Stimulated activated CD8-positive, alpha-beta memory T cell treated with anti-CD3 and anti-CD28 coated beads, Interleukin-7, amount 100 ng/mL, for 1 hour (primary cell): ENCODE measurements at places on chromosomes 12 and 14.

DNA sequence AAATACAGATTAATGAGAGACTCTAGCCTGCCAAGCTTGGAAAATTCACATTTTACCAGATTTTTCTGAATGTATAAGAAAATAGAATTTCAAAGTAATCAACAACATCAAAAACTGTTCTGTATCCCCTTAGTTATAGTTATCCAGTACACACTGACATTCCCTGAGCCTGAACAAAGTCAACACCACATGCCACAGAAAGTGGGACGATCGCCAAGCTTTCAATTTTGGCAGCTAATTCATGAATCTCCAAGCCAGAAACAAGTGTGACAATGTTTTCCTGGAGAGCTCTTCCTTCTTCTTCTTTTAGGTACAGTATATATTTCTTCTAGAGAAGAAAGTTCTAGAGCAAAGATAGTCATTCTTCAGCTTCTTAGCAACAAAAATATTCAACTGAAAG lies 290.2 kb downstream of the PRKD1 start:
- no peak for DNase-seq

DNA sequence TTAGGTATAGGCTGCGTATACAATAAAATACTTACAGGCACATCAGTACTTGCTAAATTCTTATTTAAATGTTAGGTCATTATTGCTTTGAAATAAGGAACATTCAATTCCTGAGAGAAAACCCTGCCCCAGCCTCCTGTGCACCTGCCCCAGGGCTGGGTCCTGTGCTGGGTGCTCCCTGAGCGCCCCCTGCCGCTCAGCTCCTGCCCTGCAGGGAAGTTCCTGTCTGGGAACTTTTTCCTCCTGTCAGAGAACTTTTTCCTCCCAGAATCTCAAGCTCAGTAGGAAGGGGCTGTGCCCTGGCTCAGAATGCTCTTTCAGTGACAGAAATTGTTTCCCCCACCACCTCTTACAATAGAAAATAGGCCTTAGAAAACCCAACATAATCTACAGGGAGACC lies 751.1 kb downstream of the TMEM121 start:
- no peak for DNase-seq

GRCh38 chr14:27634056-27634970 lies 1036.5 kb upstream of the NOVA1 start:
- no peak for DNase-seq

DNA sequence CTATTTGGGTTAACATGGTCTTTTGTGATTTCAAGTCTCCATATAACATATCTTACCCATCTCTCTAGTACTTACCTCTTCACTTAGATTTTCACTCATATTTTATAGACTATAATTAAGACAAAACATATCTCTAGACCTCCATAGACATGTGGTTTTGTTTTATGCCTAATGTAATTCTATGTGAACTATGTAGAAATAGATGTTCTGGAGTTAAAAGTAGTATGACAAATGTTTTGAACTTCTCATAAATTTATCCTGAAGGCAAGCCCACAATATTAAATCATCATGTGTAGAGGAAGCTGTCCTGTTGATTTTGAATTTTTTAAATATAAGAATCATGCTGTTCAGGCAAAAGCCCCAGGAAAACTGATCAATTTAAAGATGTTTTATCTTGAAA lies 169.2 kb downstream of the SYT1 start:
- no peak for DNase-seq

- no peak for DNase-seq
Observed at GRCh38 chr12:19726122-19726521, 286.8 kb downstream of the AEBP2 start.

- no peak for DNase-seq
Observed at GRCh38 chr14:69153873-69154270, 953 bp upstream of the DCAF5 start.

DNA sequence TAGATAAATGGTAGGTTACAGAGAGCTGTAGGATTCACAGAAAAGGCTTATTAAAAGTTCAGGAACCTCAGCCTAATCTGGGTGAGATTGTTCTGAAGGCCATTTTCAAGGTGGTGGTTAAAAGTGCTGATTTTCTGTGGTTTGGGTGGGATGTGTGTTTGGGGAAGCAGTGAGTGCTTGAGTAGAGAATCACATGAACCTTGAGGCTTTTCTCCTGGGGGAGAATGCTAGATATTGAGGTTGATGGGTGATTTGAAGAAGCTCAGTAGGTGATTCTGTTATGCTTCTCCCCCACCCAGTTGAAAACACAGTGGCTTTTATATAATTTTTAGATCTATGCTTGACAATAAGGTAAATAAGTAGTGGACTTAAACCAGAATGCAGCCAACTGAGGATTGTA lies 420.9 kb downstream of the PCNX1 start:
- DNase-seq, result no peak

- DNase-seq, result no peak
Observed at GRCh38 chr12:90897986-90898385, 57.0 kb downstream of the CCER1 start.

DNA sequence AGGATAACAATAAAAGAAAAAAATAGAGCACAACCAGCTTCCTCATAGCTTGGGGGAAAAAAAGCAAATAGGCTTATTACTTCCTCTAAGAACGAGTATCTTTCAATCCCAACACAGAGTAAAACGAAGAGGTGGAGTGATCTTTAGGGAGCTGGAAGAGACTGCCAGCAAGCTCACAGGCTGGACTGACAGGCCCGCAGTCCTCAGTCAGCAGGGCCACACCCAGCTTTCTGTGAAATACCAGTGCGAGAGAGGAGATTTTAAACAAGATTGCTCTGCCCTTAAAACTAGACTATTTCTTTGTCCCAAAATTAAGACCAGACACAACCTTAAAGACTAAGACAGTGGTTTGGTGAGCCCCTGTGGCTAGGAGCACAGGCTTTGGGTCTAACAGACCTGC lies 32.9 kb downstream of the SETD3 start:
- no peak for DNase-seq

DNA sequence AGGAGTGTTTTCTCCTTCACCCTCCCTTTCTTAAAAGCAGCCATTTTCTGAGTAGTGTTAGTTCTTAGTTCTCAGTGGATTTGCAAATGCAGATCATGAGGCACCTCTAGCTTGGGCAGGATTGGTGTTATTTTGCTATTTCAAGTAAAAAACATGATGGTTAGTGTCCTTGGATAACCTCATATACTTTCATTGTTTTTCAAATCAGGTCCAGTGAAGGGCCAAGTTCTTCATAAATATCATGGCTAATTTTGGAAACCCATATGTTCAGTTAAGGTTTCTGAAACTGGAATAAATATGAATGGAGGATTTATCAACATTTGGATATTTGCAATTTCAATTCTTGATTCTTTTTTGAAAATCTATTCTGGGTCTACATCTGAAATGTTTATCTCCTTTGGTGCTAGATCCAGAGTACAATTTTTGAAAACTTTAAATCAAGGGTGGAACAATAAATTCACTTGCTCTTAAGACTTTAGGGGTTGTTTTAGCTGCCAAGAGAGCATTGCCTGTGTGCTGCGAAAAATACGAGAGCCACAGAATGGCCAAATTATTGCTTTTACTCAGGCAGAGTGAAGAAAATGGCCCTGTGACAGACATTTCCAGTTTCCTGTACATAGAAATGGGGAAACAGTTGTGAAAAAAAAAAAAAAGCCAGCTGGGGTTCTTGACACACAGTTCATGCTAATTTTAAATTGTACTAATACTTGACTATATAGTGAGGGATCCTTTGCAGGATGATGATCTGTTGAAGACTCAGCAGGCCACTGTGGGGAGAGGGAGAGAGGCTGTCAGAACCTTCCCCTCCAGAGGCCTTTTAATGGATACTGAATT lies 104.6 kb downstream of the BICD1 start:
- no peak for DNase-seq

GRCh38 chr12:54229624-54230212 lies 40.9 kb upstream of the SMUG1 start:
- no peak for DNase-seq

DNA sequence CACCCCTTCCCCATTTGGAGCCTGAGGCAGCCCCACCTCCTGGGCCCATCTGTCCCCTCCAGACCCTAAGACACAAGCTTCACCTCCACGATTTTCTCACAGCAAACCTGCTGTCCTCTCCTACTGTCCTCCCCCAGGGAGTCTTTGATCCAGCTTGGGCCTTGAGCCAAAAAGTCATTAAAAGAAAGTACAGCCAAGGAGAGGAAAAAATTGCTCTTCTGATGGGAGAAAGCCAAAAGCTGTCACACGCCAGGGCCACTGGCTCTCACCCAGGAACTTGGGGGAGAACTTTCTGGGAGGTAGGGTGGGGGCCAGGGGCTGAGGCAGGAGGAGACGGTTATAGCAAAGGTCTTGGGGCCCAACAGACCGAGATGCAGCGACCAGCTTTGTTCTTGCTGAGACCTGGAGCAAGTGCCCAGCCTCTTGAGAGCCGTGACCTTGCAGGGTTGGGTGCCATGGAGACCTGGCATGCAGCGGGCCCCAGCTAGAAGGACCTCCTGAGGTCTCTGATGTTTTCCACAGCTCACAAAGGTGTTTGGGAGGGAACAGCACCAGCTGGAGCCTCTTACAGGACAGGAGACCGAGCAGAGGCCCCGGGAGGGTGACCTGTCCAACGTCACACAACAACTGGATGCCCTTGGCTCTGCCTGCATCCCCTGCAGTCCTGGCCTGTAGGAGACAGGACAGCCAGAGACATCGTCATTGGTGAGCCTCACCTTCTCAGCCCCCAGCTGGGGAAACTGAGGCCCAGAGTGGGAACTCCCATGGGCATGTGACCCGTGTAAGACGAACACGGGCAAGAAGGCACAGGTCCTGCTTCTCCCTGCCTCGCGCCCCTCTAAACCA lies 124.5 kb downstream of the CALM1 start:
- no peak for DNase-seq

- DNase-seq, result no peak
Observed at GRCh38 chr14:20487396-20487725, 18.0 kb upstream of the RNASE10 start.

DNA sequence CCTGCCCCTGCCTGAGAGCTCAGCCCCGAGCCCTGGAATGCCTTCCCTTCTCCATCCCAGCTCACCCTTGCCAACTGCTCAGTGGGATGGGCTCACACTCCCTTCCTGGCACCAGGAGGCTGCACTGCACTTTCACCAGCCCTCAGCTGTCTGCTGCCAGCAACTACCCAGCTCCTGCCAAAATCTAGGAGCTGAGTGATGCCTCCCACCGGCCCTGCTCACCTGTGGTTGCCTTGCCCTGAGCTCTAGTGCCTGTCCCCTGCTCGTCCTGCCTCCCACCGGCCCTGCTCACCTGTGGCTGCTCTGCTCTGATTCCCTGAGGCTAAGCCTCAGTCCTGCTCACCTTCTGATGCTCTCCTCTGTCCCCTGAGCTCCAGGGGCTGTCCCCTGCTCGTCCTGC lies 119.8 kb downstream of the TMEM121 start:
- no peak for DNase-seq

DNA sequence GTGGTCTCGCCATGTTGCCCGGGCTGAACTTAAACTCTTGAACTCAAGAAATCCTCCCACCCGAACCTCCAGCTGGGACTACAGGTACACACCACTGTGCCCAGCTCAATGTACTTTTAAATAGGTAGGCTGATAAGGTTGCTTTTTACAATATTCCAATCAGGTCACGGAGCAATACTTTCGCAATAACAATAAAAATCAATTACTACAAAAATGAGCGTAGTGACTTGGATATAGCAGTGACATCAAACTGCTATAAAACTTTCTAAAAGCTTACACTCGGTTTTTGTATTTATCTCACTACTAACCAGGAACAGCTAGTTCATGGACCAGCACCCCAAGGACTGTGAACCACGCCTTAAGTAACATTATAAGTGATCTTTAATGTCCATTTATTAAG lies 10.5 kb downstream of the SARNP start:
- no peak for DNase-seq

DNA sequence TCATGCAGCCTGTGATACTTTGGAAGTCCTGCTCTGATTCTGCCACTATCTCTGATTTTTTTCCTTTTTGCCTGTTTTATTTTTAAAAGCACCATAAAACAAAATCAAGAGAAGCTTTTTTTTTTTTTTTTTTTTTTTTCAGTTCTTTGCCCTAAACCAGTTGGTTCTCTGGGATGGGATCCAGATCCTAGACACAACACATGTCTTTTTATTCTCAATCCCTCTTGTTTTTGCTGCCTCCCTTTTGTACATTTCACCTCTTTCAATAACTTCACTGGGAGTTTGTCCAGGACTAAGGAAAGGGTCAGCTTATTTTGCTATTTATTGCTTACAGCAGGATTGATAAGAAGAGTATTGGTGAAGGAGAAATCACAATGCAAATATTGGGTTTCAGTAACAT lies 139.4 kb downstream of the GRIP1 start:
- DNase-seq, result no peak

DNA sequence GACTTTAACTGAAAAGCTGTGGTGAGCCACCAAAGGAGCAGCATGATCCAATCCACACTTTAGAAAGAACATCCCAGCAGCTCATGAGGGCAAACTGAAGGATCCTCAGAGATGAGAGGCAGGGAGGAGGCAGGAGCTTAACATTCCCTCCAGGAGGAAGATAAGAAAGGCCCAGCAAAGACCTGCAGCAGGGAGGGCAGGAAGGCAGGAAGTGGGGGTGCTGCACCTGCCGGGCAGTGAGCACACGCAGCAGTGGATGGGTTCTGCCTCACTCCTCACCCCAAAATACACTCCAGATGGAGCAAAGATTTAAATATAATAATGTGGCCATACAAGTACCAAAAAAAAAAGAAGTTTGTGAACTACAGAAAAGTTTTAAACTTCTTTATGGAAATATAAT lies 48.4 kb downstream of the GCH1 start:
- no peak for DNase-seq

DNA sequence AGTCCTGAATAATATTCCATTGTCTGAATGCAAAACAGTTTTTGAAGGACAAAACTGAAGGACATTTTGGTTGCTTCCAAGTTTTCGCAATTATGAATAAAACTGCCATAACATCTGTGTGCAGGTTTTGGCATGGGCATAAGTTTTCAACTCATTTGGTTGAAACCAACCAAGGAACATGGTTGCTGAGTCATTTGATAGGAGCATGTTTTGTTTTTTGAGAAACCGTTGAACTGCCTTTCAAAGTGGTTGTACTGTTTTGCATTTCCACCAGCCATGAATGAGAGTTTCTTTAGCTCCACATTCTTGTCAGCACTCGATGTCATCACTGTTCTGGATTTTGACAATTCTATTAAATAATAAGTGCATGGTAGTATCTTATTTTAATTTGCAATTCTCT lies 23.0 kb upstream of the GSG1 start:
- DNase-seq, result no peak

- no peak for DNase-seq
Observed at GRCh38 chr14:65936342-65936975, 523.9 kb downstream of the FUT8 start.
